ENCODE measurements at places on chromosomes 16 and 17.

DNA sequence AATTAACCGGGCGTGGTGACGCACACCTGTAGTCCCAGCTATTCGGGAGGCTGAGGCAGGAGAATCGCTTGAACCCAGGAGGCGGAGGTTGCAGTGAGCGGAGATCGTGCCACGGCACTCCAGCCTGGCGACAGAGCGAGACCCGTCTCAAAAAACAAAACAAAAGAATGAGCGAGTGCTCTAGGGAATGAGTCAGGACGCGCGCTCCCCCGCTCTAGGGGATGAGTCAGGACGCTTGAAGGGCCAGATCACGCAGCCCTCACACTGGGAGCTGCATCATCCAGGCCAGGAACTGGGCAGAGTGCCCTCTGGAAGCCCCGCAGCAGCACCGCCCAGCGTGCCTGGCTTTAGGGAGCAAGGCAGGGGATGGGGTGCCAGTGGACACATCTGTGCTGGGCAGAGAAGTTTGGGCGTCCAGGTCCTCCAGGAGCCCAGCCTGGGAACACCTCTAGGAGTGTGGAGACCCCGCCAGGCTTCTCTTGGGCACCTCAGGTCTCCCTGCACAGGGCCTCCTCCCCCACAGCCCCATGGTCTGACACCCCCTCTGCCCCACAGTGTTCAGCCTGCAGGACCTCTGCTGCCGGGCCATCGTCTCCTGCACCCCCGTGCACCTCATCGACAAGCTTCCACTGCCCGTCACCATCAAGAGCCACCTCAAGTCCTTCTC lies 3.9 kb upstream of the WFIKKN1 start:
- no peak for DNase-seq

- no peak for DNase-seq
Measured at GRCh38 chr17:82449131-82449882, 1.2 kb downstream of the CYBC1 start.

DNA sequence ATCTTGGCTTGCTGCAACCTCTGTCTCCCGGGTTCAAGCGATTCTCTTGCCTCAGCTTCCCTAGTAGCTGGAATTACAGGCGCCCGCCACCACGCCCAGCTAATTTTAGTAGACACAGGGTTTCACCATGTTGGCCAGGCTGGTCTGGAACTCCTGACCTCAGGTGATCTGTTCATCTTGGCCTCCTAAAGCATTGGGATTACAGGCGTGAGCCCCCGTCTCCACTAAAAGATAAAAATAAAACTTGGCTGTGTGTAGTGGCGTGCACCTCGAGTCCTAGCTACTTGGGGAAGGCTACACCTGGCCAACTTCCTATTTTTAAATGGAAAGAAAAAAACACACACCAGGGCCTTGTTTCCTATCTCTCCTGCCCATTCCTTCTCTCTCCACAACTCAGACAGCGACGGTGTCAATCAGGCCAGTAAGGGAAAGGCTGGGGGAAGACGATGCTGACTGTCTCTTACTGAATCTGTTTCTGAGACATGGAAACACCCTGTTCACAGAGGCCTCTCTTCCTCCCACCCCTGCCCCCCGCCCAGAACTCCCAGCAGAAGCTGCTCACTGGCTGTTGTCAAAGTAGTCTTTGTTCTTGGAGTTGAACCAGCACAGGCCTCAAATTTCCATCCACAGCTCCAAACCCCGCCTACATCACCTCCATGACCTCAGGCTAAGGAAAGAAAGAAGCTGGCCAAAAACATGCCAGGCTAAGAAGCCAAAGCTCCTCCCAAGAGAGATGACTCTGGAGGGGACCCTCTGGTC lies 96.6 kb downstream of the NXN start:
- DNase-seq = no peak

DNA sequence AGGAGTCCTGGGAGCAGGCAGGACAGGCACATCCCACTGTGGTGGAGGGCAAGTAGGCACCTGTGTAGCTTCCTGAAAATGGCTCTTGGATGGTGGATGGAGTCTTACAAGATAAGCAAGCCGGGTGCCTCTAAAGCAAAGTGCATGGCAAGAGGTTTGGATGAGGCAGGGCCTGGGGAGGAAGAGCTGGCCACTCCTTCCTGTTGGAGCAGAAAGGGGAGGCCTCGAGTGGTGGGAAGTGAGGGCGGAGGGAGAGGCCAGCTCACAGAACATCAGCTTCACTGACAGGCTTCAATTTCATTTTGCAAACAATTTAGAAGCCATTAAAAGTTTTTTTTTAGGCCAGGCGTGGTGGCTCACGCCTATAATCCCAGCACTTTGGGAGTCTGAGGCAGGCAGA lies 31.0 kb downstream of the CD300A start:
- DNase-seq = no peak

- no peak for DNase-seq
Measured at GRCh38 chr17:75531721-75532072, 6.2 kb downstream of the LLGL2 start.

DNA sequence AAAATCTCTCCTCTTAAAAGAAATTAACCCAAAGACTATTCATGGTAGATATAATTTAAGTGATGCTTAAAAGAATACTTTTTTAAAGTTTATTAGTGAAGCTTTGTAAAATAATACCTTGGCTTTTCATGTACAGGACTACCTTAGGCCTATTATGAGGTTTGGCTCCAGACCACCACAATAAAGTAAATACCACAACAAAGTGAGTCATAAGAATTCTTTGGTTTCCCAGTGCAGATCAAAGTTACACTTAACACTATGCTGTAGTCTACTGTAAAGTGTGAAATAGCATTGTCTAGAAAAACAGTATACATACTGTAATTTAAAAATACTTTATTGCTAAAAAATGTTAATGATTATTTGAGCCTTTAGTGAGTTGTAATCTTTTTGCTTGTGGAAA lies 31.7 kb downstream of the CLTC start:
- DNase-seq = no peak

- no peak for DNase-seq
Measured at GRCh38 chr17:364766-365165, 12.2 kb upstream of the RPH3AL start.

DNA sequence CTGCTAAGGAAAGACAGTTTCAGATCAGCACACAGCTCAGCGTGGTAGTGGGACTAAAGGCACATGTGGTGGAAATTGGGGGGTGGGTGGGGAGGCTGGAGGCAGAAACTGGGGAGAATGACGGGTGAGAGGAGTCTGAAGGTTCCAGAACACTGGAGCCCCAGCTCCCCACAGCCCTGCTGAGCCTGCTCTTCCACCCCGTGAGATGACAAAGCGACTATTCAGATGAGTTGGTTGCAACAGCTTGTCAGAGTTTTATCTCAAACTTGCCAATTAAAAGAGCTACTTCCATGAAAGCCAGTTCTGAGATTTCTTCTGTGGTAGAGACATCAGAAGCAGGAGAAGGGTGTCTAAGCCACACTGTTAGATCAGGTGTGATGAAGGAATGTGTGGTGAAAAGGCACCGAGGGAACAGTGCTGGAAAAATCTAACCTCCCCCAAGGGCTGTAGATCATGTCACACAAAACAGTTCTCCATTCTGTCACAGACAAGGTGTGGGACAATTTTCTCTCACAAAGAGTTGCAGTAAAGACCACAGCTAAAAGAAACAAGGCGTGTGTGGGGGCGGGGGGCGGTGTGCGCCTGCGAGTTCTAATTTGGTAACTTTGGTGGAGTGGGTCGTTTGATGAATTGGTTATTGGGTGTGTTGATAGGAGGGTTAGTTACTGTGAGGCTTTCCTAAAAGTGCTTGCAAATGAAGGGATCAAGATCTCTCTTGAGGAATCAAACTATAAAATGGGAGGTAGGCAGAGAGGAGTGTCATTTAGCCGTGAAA lies 39.0 kb downstream of the CCDC182 start:
- no peak for DNase-seq

DNA sequence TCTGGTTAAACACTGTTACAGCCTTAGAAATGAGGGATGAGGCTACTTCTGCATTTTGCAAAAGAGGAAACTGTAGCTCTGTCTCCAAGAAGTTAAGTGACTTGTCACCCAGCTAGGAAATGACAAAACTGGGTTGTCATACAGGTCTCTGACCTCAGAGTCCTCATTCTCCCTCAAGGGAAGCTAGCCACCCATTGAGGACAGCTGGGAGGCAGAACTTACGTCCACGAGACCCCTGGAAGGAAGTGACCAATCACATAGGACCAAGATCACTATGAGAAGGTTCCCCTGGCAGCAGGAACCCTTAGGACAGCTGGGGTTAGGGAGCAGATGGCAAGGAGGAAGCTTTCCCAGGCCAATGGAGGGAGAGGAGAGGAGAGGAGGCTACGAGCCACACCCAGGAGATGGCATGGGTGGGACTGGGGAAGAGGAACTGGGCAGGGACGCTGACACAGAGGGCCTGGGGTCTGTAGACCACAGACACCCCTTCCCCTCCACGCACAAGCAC lies 11.2 kb downstream of the METTL22 start:
- DNase-seq = no peak

DNA sequence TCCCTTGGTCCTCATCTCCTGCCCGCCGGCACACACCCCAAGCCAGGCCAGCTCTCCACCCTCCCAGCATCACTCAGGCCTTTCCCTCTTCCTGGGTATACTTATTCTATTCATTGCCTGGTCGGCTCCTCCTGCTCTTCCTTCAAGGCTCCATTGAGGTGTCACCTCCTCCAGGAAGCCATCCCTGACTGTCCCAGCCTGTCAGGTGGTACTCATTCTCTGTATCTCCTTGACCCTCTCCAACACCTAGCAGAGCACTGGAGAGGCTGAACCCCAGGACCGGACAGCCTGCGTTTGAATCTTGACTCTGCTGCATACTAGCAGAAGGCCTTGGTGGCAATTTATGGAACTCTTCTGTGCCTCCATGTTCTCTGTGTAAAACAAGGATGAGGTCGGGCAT lies 428 bp upstream of the TNFRSF13B start:
- no peak for DNase-seq

GRCh38 chr16:67054901-67055300 lies 26.0 kb downstream of the CBFB start:
- DNase-seq = no peak

DNA sequence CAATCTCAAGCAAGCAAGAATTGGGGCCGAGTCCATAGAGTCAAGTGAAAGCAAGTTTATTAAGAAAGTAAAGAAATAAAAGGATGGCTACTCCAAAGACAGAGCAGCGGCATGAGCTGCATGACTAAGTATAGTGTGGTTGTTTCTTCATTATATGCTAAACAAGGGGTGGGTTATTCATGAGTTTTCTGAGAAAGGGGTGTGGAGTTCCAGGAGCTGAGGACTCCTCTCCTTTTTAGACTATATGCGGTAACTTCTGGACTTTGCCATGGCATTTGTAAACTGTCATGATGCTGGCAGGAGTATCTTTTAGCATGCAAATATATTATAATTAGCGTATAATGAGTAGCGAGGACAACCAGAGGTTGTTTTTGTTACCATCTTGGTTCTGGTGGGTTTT lies 819.9 kb downstream of the KCNJ2 start:
- no peak for DNase-seq

- no peak for DNase-seq
Measured at GRCh38 chr17:51818777-51819176, 339.7 kb downstream of the CA10 start.

DNA sequence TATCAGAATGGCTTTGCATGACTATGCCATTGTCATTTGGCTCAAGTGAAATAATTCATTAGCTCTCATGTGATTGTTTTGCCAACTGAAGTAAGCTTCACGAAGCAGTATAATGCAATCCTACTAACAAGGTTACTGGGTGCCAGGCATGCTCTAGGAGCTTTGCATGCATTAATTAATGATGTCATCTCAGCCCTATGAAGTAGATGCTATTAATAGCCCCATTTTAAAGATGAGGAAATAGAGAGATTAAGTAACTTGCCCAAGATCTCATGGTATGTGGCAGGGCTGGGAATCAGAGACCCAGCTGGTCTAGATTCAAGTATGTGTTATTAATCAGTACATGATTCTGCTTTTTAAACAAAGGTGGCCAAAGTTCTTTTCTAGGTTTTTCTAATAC lies 14.1 kb downstream of the KRT39 start:
- no peak for DNase-seq

DNA sequence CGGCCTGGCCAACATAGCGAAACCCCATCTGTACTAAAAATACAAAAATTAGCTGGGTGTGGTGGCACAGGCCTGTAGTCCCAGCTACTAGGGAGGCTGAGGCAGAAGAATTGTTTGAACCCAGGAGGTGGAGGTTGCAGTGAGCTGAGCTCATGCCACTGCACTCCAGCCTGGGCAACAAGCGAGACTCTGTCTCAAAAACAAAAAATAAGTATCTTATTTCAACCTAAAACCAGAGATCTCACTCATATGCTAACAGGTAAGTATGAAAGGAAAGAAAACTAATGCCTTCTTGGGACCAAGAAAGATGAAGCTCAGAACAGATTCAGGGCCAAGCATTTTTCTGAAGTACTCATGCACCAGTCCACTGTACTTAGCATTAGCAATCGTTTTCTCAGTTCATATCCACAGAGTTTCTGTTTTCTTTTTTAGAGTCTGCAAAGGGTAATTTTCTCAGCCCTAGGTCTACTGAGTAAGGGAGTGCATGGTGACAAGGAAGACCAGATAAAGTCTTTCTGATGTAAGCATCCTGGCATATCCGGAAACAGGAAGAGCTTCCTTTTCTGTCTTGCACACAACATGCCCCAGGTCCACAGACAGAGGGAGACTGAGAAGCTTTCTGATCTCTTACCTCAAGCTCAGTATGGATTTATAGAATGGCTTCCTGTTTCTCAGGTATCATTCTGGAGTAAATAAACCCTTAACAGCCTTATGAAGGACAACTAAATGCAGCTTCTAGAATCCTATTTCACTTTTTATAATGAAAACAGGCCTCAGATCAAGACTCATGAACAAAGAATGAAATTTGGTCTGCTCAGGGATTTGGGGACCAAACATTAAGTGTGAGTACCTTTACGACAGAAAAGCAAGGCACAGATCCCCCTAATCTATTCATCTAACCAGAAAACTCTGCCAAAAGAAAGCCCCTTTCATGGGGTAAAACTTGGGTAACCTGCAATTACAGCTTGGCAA lies 38.7 kb upstream of the FOXJ1 start:
- DNase-seq = no peak

GRCh38 chr17:49567871-49568694 lies 7.6 kb upstream of the NXPH3 start:
- DNase-seq = no peak
